Nucleus accumbens (tissue), 56 donors: ENCODE measurements at places on chromosomes 12 and 14.

DNA sequence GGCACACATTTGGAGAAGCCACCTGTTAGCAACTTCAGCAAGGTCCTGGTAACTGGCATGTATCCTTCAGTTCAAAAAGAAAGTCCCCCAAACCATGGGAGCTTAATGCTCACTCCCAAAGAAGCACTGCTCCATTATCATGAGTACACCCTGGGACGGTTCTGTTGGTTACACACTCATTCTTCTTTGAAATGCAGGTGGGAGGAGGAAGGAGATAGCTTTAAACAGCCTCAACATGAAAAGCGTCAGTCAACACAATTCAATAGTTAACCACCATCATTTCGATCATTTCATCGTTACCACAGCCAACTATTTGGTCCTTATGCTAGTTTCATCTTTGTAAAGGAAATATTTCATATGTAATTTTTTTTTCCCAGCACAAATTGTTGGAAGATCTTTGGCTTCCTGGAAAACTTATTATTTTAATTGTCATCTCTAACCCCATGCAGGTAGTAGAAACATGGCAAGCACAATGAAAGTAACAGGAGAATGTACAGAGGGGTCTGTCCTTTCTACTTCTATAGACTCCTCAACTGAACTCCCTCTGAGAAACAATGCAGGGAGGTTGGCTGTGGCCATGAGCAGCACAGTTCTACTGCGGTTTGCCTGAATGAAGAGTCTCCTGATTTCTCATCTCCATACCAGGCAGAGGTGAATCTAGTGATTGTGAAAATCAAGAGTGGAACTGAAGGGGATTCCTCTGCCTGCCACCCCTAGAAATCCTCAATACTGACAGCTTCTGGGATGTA, 196.4 kb upstream of the FOXN3 start:
- no peak for DNase-seq

GRCh38 chr12:103958621-103959020, 7.1 kb upstream of the TDG start:
- no peak for DNase-seq

DNA sequence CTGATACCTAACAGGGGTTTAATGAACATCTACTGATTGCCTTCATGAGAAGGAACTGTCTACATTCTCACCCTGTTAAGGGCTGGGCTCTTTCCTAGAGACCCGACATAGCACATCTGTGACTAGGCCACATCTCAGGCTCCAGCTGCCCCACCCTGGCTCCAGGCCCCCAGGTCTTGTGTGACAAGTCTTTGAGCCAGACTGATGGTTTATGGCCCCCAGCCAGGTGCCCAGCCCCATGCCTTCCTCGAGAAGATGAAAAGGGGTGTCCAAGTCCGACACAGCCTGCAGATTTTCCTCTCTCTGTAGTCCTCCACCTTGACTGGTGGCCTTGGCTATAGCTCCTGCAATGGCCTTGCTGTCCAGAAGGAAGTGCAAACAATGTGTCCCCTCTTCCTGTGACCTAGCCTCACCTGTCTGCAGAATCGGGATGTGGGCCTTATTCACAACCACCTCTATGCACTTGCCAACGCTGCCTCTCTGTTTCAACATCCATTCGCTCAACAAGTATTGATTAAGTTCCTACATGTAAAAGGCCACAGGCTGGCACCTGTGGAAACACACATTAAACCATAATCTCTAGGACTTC, 4.2 kb downstream of the ACTN1 start:
- no peak for DNase-seq

- no peak for DNase-seq
These were observed 34.1 kb upstream of the NUBPL start for GRCh38 chr14:31527087-31527486.

DNA sequence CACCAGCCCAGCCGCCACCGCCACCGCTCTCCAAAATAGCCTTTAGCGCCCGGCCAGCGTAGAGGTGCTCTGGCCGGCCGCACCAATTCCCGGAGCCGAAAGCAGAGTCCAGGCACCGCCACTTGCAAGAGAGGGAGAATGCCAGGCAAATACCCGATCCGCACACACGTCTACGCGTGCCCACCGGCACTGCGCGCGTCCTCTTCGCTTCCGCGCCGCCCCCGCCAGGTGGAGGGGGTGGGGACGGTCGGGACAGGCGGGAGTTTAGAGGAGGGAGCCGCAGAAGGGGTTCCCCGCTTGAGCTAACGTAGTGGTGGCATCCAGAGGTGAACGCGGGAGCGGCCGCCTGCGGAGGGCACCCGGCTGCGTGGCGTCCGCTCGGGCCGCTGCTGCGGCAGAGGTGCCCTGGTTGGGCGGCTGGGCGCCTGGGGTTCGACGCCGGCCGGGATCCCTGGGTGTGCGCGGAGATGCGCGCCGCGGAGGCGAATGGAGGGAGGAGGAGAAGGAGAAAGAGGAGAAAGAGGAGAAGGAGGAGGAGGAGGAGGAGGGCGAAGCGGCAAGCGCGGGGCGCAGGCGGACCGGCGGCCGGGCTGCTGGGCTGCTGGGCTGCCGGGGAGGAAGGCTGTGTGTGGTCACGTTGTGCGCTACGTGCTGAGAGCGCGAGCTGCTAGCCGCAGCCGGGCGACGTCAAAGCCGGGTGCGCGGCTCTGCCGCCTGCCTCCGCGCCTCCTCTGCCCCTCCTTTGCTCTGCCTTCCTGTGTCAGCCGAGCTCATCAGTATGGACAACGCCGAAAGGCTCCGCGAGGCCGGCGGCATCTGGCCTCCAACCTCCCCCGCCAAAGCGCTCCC, at the start of gene MDGA2:
Gene MDGA2 (minus strand): TSS at position 140 of the 849 bp plus-strand sequence.
- peak; percentile 63 for DNase-seq
